Activated CD4-positive, alpha-beta memory T cell treated with anti-CD3 and anti-CD28 coated beads for 36 hours (primary cell): ENCODE measurements at places on chromosomes 4 and X.

- H3K4me3 ChIP-seq, result no peak overlapping the region
- peak overlapping the region; percentile 81 for H3K27ac ChIP-seq
- peaks cover 10% of the 10 kb centered on the region for H3K27me3 ChIP-seq
- peak; percentile 57 for DNase-seq
These were observed 29.8 kb upstream of the RELL1 start for GRCh38 chr4:37715889-37716402.

GRCh38 chr4:153022241-153022715, 86.2 kb downstream of the FHDC1 start:
- no peaks in the 10 kb centered on the region for H3K27me3 ChIP-seq
- no peaks in the 10 kb centered on the region for H3K36me3 ChIP-seq
- H3K27ac ChIP-seq, result no peak overlapping the region
- no peak overlapping the region for H3K4me3 ChIP-seq
- no peak for DNase-seq

- H3K4me3 ChIP-seq, result no peak overlapping the region
- no peak overlapping the region for H3K27ac ChIP-seq
- no peaks in the 10 kb centered on the region for H3K36me3 ChIP-seq
- peaks cover 8% of the 10 kb centered on the region for H3K27me3 ChIP-seq
These were observed 126.9 kb downstream of the MFAP3L start for GRCh38 chr4:169899295-169899694.

- no peak overlapping the region for H3K27ac ChIP-seq
- no peak overlapping the region for H3K4me3 ChIP-seq
- H3K4me1 ChIP-seq, result no peaks in the 10 kb centered on the region
- no peaks in the 10 kb centered on the region for H3K36me3 ChIP-seq
- DNase-seq, result peak; percentile 7
These were observed 28.5 kb downstream of the SRPX start for GRCh38 chrX:38192007-38192810.

DNA sequence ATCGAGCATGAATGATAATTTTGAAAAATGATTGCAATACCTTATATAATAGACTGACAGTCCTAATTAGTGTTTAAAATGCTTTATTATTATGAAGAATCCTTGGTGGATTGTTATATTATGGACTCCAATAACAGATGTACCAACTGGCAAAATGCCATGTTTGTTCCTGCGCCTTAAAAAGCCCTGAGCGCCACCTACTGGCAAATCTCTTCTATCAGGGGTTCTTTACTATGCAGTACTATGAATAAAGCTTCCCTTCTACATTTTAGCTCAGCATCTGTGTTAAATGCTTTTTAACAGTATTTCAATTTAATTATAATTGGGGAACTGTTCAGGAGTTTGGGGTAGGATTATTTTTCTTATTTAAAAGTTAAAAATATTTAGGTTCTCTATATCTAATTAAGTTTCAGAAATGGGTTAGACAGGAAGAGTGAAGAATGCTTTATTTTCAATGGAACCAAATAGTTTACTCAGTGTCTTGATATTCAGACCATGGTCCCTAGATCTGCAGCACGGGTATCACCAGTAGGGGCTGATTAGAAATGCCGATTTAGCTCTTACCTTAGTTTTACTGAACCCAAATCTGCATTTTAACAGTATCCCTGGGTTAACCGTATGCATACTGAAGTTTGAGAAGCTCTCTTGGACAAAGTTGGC, 20.0 kb downstream of the CFAP97 start:
- H3K4me1 ChIP-seq, result peaks cover 42% of the 10 kb centered on the region
- H3K27me3 ChIP-seq, result no peaks in the 10 kb centered on the region
- H3K36me3 ChIP-seq, result peaks cover 12% of the 10 kb centered on the region
- no peak overlapping the region for H3K4me3 ChIP-seq

DNA sequence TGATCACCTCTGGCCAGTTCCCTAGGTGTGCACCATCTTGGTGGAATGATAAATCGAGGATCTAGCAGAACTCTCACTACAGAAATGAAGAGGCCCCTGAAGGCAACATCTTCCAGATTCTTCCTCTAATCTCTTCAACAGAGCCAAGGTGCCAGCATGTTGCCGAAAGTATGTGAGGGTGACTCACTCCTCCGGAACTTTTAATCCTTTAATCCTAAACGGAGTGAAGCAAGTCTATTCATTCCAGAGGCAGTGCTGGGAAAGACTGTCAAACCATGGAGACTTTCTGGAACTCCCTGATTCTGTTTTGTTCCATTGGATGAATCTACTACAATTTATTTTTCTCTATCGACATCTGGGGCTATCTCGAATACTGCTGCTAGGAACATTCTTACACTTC, 68.7 kb downstream of the SUPT20HL2 start:
- DNase-seq, result no peak
- no peaks in the 10 kb centered on the region for H3K36me3 ChIP-seq
- peaks cover 2% of the 10 kb centered on the region for H3K27me3 ChIP-seq
- H3K4me3 ChIP-seq, result no peak overlapping the region

- H3K4me3 ChIP-seq, result peak overlapping the region; percentile 26
- peak overlapping the region; percentile 61 for H3K27ac ChIP-seq
- peaks cover 38% of the 10 kb centered on the region for H3K4me1 ChIP-seq
- H3K27me3 ChIP-seq, result no peaks in the 10 kb centered on the region
- no peaks in the 10 kb centered on the region for H3K36me3 ChIP-seq
These were observed 78.9 kb upstream of the FAM9C start for GRCh38 chrX:13123247-13123856.

DNA sequence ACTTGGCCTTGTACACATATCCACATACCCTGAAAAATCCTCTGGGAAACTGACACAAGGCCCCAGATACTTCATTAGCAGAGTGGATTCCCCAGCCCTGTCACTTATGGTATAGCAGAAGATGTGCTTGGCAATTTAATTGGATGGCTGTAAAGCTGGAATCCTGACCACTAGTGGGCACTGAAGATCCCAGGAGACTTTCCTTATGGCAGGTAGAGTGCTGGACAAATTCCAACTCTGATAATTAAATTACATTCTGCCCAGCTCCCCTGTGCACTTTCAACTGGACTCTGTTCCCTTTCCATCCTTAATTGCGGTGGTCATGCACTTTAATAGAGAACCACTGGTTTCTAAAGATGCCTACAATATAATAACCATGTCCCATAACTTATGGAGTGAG, 119.8 kb downstream of the DCK start:
- no peak overlapping the region for H3K27ac ChIP-seq
- no peak for DNase-seq

GRCh38 chr4:17418010-17418409, 93.9 kb downstream of the QDPR start:
- H3K36me3 ChIP-seq, result no peaks in the 10 kb centered on the region
- peaks cover 2% of the 10 kb centered on the region for H3K27me3 ChIP-seq
- no peak for DNase-seq
- H3K27ac ChIP-seq, result no peak overlapping the region
- no peak overlapping the region for H3K4me3 ChIP-seq

GRCh38 chr4:31291238-31291637, 571.1 kb downstream of the PCDH7 start:
- no peak for DNase-seq
- H3K36me3 ChIP-seq, result no peaks in the 10 kb centered on the region
- no peaks in the 10 kb centered on the region for H3K27me3 ChIP-seq
- H3K4me1 ChIP-seq, result no peaks in the 10 kb centered on the region
- H3K27ac ChIP-seq, result no peak overlapping the region

DNA sequence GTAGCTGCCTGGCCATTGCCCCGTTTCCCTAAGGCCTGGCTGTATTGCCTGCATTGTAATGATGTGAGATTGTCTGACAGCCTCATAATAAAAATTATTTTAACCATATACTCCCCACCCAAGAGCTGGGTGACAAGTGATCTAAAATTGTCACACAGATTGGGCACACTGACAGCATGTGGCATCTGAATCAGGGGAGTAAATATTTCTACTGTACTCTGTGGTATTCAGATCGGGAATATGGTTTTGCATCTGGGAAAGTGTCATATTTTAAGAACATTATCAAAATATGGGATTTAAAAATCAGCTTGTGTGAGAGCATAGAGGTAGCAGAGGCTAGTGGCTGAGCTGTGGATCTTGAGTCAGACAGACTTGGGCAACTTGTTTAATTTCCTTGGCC, 135.8 kb upstream of the PDLIM3 start:
- DNase-seq, result no peak
- no peak overlapping the region for H3K27ac ChIP-seq
- H3K36me3 ChIP-seq, result no peaks in the 10 kb centered on the region
- H3K4me1 ChIP-seq, result no peaks in the 10 kb centered on the region
- no peak overlapping the region for H3K4me3 ChIP-seq

- H3K4me3 ChIP-seq, result no peak overlapping the region
- H3K27ac ChIP-seq, result no peak overlapping the region
- no peaks in the 10 kb centered on the region for H3K27me3 ChIP-seq
- no peaks in the 10 kb centered on the region for H3K36me3 ChIP-seq
- no peak for DNase-seq
These were observed 51.8 kb upstream of the TRAM1L1 start for GRCh38 chr4:117137145-117137544.

GRCh38 chr4:37243722-37244582, 591 bp upstream of the NWD2 start:
- peaks cover 38% of the 10 kb centered on the region for H3K27me3 ChIP-seq
- H3K4me3 ChIP-seq, result no peak overlapping the region
- no peaks in the 10 kb centered on the region for H3K4me1 ChIP-seq
- no peak for DNase-seq
- no peak overlapping the region for H3K27ac ChIP-seq
- H3K36me3 ChIP-seq, result no peaks in the 10 kb centered on the region

DNA sequence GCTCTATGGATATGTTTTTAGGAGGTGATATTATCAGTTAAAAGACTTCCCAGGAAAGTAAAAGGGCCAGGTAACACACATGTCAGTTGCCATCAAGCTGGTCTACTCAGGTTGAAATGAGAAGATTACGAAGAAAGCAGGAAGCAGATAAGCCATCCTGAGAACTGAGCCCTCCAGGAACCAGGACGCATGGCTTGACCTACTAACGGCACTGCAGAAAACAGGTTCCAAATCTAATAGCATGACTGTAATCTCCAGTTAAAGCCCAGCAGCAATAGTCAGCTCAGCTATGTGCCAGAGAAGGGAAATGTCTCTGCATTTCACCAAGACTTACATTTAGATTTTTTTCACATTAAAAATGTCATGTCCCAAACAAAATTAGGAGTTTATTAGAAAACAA, 77.9 kb downstream of the APBB2 start:
- H3K4me1 ChIP-seq, result no peaks in the 10 kb centered on the region
- DNase-seq, result no peak
- no peak overlapping the region for H3K27ac ChIP-seq
- H3K4me3 ChIP-seq, result no peak overlapping the region
- no peaks in the 10 kb centered on the region for H3K36me3 ChIP-seq
- no peaks in the 10 kb centered on the region for H3K27me3 ChIP-seq
